ENCODE measurements at places on chromosomes 3 and 15.

GRCh38 chr15:70099967-70100473 lies 2.3 kb upstream of the TLE3 start:
- no peaks in the 10 kb centered on the region for H3K27me3 ChIP-seq
- no peak for DNase-seq
- peak overlapping the region; percentile 43 for H3K4me3 ChIP-seq
- H3K27ac ChIP-seq: no peak overlapping the region
- peaks cover 4% of the 10 kb centered on the region for H3K4me1 ChIP-seq

DNA sequence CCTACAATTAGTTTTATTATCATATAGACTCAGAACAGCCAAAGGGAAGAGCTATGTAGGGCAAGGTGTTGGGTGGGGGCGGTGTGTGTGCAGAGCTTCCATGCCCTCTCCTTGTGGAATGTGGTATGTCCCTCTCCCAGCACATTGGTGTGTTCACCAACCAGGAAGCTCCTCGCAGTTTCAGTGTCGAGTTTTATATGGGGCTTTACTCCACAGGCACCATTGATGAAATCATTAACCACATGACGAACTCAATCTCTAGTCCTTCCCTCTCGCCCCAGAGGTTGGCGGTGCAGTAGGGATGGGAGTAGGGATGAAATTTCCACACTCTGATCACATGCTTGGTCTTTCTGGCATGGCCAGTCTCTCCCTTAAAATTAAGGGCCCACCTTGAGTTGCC lies 13.6 kb upstream of the SRP14 start:
- H3K27me3 ChIP-seq: no peaks in the 10 kb centered on the region
- H3K27ac ChIP-seq: no peak overlapping the region
- H3K4me3 ChIP-seq: no peak overlapping the region
- peaks cover 9% of the 10 kb centered on the region for H3K4me1 ChIP-seq
- DNase-seq: peak; percentile 30
- no peaks in the 10 kb centered on the region for H3K36me3 ChIP-seq

GRCh38 chr15:49748791-49749190 lies 127.9 kb downstream of the DTWD1 start:
- H3K4me1 ChIP-seq: no peaks in the 10 kb centered on the region
- no peak for DNase-seq
- H3K36me3 ChIP-seq: no peaks in the 10 kb centered on the region
- no peak overlapping the region for H3K27ac ChIP-seq

DNA sequence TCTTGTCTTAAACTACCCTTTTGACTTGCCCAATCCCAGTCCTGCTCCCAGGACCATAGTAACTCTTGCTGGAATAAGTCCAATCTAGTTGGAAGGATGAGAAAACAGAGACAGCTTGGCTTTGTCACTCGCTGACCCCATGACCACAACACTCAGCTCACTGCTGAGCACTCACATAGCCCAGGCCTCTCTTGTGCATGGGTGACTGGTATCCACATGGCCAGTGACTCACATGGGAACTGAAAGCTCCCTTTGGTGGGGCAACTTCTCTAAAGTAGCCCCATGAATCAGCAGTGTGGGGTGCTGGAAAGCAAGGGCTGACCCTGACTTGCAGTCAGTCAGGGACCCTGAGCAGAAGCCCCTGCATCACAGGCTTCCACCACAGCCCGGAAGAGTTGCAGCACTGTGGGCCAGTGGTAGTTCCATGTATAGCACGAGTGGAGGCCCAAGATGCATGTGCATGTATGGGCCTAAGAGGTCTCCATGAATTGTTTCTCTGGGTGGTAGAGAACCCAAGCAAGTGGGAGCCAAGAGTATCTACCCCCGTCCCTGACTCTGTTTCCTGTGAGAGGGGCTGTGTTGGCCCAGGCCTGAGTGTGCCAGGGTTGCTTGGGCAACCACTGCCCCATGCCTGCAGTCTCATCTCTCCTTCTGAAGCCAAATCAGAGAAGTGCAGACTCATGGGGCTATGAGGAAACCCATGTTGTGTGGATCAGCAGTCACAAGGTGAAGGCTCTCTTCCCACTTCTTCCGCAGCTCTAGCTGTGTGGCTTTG lies 62.1 kb upstream of the XCR1 start:
- H3K27me3 ChIP-seq: no peaks in the 10 kb centered on the region
- no peaks in the 10 kb centered on the region for H3K36me3 ChIP-seq
- H3K4me3 ChIP-seq: no peak overlapping the region
- H3K4me1 ChIP-seq: no peaks in the 10 kb centered on the region

DNA sequence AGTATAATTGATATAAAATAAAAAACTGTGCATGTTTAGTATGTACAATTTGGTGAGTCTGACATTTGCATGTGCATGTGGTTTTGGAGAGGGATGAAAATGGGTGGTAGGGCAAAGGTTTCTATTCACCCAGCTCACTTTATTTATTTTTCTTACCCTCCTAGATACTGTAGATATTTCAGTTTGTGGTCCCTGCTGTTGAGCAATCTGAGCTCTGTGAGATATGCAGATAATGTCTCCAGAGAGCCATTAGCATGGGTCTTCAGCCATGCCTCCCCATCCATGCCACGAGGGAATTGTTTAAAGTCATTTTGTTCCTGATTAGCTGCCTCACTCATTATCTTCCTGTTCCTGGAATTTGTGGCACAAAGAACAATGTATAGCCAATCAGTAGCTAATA lies 44.4 kb upstream of the B3GALNT1 start:
- no peak overlapping the region for H3K27ac ChIP-seq
- H3K27me3 ChIP-seq: no peaks in the 10 kb centered on the region
- H3K4me1 ChIP-seq: no peaks in the 10 kb centered on the region
- DNase-seq: no peak
- H3K36me3 ChIP-seq: no peaks in the 10 kb centered on the region

- no peaks in the 10 kb centered on the region for H3K27me3 ChIP-seq
- no peaks in the 10 kb centered on the region for H3K36me3 ChIP-seq
- H3K4me3 ChIP-seq: no peak overlapping the region
- H3K4me1 ChIP-seq: no peaks in the 10 kb centered on the region
- DNase-seq: no peak
Measured at GRCh38 chr3:99163314-99163713, 261.8 kb upstream of the DCBLD2 start.

GRCh38 chr3:168612671-168613070 lies 516.9 kb upstream of the GOLIM4 start:
- H3K27ac ChIP-seq: no peak overlapping the region
- no peak for DNase-seq
- H3K27me3 ChIP-seq: no peaks in the 10 kb centered on the region
- no peaks in the 10 kb centered on the region for H3K4me1 ChIP-seq
- no peaks in the 10 kb centered on the region for H3K36me3 ChIP-seq

DNA sequence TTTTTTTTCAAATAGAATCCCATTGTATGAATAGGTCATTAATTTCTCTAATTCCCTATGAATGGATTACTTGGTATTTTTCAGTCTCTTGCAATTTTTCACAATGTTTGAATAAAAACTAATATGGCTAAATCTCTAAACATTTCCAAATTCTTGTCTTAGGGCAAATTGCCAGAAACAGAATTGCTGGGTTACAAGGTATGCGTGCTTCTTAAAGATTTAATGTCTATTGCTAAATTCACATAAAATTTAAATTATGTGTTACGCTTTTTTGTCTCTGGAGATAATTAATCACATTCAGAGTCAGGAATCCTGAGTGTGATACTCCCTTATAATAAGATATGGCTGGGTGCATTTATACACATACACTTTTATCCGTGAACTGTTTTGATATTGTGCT lies 264.5 kb upstream of the TBL1XR1 start:
- no peaks in the 10 kb centered on the region for H3K27me3 ChIP-seq
- H3K36me3 ChIP-seq: no peaks in the 10 kb centered on the region
- H3K27ac ChIP-seq: no peak overlapping the region
- no peak overlapping the region for H3K4me3 ChIP-seq

- no peak for DNase-seq
- no peaks in the 10 kb centered on the region for H3K27me3 ChIP-seq
- H3K27ac ChIP-seq: peak within 1 kb of the TSS; percentile 92
- H3K4me3 ChIP-seq: peak within 1 kb of the TSS; percentile 95
- H3K4me1 ChIP-seq: peaks cover 10% of the 10 kb centered on the region
Measured at GRCh38 chr3:138114988-138115971, at the start of gene DZIP1L. Gene DZIP1L, minus strand, starts transcription at chr3:138115608. Its CDS starts 11,637 bp downstream, at chr3:138103971.

DNA sequence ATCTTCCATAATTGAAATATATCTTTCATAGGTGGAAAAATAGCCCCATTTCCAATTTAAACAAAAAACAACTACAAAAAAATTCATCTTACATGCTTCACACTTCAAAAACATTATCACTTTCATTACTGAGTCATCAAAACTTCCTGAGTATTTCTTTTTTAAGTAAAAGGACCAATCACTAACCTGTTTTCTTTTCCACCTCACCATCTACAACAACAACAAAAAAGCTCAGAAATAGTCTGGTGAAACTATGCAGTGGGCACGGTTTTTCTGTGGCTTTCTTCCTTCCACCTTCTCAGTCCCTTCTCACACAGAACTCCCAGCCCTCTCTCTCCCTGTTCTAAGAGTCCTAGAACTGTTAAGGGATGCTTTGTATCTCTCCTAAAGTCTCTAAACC lies 20.3 kb upstream of the TNIK start:
- H3K4me3 ChIP-seq: no peak overlapping the region
- no peaks in the 10 kb centered on the region for H3K4me1 ChIP-seq
- H3K36me3 ChIP-seq: no peaks in the 10 kb centered on the region
- H3K27ac ChIP-seq: no peak overlapping the region
- DNase-seq: no peak

- H3K4me3 ChIP-seq: no peak overlapping the region
- H3K36me3 ChIP-seq: no peaks in the 10 kb centered on the region
- no peaks in the 10 kb centered on the region for H3K27me3 ChIP-seq
- no peaks in the 10 kb centered on the region for H3K4me1 ChIP-seq
Measured at GRCh38 chr15:26084771-26085170, 221.6 kb upstream of the ATP10A start.

DNA sequence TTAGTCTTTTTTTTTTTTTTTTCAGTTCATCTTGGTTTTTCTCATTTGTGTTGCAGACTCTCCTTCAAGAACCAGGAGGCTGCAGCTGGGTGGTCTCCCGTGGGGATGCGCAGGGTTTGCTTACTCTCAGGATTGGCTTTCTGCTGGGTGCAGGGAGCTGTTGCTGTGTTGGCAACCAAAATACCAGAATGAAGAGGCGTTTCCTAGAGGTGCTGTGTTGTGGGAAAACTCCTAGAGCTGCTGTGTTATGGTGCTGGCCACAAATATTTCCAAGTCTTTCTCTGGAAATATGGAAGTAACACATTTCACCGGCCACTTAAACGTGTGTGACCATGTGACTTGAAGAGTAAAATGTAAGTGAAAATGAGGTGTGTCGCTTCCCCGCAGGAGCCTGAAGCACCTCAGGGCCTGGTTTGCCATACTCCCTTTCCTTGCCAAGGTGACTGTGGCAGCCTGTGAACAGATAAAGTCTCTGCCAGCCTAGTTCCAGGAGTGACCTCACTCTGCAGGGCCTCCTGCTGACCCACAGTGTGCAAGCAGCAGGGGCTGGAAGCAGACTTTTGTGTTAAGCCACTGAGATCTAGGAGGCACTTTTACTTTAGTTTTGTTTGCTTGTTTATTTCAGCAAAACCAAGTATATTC lies 258.9 kb downstream of the ADAMTS17 start:
- peak overlapping the region; percentile 71 for H3K27ac ChIP-seq
- no peaks in the 10 kb centered on the region for H3K4me1 ChIP-seq
- DNase-seq: no peak
- no peaks in the 10 kb centered on the region for H3K36me3 ChIP-seq
- no peak overlapping the region for H3K4me3 ChIP-seq

GRCh38 chr15:77633913-77634265 lies 1.2 kb upstream of the LINGO1 start:
- DNase-seq: no peak
- no peaks in the 10 kb centered on the region for H3K36me3 ChIP-seq
- peak overlapping the region; percentile 62 for H3K4me3 ChIP-seq
- H3K4me1 ChIP-seq: peaks cover 5% of the 10 kb centered on the region
- H3K27me3 ChIP-seq: peaks cover 14% of the 10 kb centered on the region

DNA sequence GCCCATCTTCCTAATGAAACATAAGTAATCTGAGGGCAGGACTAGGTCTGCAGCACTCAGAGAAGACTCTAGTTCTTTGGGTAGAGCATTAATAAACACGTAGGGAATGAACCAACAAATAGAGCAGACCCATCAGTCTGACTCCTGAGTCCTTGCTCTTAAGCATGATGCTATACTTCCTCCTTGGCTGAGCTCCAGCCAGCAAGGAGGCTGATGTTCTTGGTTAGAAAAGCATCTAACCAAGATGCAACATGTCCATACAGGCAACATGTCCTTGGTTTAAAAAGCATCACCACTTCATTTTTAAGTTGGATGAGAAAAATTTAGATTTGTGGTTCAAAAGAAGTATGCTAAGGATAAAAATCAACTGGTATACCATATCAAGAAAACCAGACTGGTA lies 8.5 kb upstream of the MYH15 start:
- no peaks in the 10 kb centered on the region for H3K27me3 ChIP-seq
- no peaks in the 10 kb centered on the region for H3K36me3 ChIP-seq
- H3K4me1 ChIP-seq: no peaks in the 10 kb centered on the region
- H3K4me3 ChIP-seq: no peak overlapping the region
- DNase-seq: no peak
- H3K27ac ChIP-seq: no peak overlapping the region

GRCh38 chr15:27669641-27670040 lies 429.5 kb downstream of the OCA2 start:
- no peak overlapping the region for H3K27ac ChIP-seq
- no peak for DNase-seq
- H3K27me3 ChIP-seq: no peaks in the 10 kb centered on the region

DNA sequence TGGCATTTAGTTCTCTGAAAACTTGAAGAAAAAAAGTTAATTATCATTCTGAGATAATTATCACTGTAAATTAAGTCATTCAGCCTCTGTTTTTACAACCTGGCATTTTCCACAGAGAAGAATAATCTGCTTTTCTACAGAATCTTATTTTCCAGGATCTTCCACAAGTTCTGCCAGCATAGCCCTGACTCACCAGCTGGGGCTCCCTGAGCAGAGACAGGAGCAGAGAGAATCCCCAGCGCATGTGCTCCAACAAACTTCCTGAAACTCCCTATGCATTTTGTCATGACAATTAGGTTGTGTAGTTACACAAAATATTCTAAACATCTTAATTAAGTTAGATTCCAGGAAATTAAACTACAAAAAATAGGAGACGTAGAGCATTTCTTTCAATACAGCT lies 32.1 kb upstream of the TMEM207 start:
- no peak for DNase-seq
- H3K27me3 ChIP-seq: no peaks in the 10 kb centered on the region
- H3K4me3 ChIP-seq: no peak overlapping the region
- H3K36me3 ChIP-seq: no peaks in the 10 kb centered on the region

- no peak for DNase-seq
- no peak overlapping the region for H3K4me3 ChIP-seq
- no peaks in the 10 kb centered on the region for H3K36me3 ChIP-seq
- no peaks in the 10 kb centered on the region for H3K27me3 ChIP-seq
- H3K27ac ChIP-seq: no peak overlapping the region
- H3K4me1 ChIP-seq: no peaks in the 10 kb centered on the region
Measured at GRCh38 chr3:14913071-14913925, 34.1 kb upstream of the NR2C2 start.

DNA sequence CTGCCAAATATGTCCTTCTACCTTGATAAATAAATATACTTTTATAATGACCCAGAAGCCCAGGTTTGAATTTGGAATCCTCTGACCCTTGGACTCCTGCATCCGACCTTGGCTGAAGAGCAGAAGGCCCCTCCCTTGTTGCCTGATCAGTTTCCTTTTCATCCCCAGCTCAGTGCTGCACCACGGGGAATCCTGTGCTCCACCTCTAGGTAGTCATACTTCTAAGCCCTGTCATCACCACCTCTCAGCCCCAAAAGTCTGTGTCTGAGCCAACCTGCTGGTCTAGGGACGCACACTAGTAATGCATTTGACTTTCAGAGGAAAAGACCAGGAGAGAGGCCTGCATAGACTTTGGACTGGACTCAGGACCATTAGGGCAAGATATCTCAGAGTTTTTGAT lies 310.6 kb downstream of the NLGN1 start:
- H3K27ac ChIP-seq: no peak overlapping the region
- H3K36me3 ChIP-seq: no peaks in the 10 kb centered on the region
- DNase-seq: no peak
- H3K4me3 ChIP-seq: no peak overlapping the region

GRCh38 chr3:169591159-169591951 lies 72.2 kb downstream of the MECOM start:
- H3K27me3 ChIP-seq: no peaks in the 10 kb centered on the region
- H3K4me3 ChIP-seq: peak overlapping the region; percentile 41
- H3K4me1 ChIP-seq: peaks cover 8% of the 10 kb centered on the region
